ENCODE measurements at places on chromosomes 13 and 19.
A peak's percentile ranks its signal among the peaks of the same experiment; 100 is the strongest.

DNA sequence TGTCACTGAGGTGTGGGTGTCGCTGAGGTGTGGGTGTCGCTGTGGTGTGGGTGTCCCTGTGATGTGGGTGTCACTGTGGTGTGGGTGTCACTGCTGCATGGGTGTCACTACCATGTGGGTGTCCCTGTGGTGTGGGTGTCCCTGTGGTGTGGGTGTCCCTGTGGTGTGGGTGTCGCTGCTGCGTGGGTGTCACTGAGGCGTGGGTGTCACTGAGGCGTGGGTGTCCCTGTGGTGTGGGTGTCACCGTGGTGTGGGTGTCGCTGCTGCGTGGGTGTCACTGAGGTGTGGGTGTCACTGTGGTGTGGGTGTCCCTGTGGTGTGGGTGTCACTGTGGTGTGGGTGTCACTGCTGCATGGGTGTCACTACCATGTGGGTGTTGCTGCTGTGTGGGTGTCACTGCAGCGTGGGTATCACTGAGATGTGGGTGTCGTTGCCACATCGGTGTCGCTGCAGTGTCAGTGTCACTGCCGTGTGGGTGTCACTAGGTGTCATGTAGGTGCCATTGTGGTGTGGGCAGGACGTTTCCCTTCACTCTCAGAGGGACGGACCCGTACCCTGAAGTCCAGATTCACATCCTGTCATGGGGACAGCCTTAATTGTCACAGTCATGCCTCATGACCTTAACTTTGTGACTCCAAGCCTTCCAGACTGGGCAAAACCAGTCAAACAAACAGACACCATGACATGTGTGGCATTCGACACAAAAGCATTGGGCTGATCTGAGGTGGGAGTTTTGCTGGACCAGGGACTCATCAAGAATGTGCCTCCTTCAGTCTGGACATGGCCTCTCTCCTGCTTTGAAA lies 12.7 kb upstream of the GAS6 start:
- no peak for DNase-seq

- no peak for DNase-seq
Observed at GRCh38 chr19:27872370-27872769, 1340.6 kb downstream of the UQCRFS1 start.

DNA sequence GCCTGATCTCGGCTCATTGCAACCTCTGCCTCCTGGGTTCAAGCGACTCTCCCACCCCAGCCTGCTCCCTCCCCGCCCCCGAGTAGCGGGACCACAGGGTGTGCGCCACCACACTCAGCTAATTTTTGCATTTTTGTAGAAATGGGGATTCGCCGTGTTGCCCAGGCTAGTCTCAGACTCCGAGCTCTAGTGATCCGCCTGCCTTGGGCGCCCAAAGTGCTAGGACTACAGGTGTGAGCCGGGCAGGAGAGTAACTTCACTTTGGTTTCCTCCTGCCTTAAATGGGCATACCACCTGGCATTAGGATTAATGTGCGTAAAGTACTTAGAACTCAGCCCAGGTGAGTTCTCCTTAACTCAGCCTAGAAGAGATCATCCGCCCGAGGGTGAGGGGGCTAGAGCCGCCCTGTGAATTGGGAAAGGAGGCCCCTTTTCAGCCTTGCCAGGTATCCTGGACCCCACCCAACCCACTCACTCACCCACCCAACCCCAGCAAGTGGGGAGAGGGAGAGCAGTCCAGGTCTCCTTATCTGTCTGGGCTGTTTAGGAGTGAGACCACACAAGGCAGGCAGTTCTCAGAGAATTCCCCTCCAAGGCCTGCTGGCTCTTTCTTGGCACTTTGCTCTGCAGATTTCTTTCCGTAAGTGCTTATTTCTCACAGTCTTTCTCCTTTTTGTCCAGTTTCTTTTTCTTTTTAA lies 1.2 kb upstream of the ZFP36 start:
- DNase-seq = no peak

- peak; percentile 6 for DNase-seq
Observed at GRCh38 chr13:27379694-27380641, 44.5 kb upstream of the GTF3A start.

GRCh38 chr19:38932425-38933179 lies 1.9 kb downstream of the MRPS12 start:
- DNase-seq = no peak

Measured in stimulated activated CD8-positive, alpha-beta memory T cell treated with anti-CD3 and anti-CD28 coated beads, Interleukin-7, amount 100 ng/mL, for 4 hours (primary cell).